ENCODE measurements at places on chromosomes 3 and 15.

DNA sequence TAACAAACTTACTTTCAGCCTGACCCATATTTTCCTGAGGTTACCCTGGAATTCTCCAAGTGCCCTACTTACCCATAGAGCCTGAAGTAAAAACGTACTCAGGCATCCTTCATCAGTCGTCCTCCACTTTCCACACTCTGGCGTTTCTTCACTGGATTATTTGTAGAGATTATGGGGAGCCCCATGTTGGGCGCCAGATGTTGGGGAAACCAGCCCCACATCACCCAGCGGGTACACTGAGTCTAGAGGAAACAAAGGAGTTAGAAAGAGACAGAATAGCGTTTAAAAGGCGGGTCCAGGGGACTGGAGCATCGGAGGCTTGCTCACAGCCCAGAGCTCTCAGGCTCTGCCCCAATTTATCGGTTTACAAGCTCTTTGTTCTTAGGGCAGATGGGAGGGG, 9.7 kb upstream of the SLC28A2 start:
- DNase-seq = no peak

DNA sequence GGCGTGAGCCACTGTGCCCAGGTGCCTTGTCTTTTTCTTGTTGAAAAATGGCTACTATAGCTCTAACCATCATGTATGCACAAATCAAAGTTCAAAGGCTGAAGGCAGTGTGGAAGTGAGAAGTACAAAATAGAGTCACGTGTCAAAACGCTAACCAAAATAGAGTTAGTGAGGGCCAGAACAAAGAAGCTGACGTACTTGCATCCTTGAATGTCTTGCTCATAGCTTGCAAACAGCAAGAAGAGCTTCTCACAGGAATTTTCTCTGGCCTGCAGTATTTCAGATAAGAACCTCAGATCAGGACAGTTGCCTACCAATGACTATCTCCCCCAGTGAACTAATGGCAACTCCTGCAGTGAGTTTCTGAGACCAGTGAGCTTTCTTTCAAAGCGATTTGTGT, 713.5 kb downstream of the GRM7 start:
- no peak for DNase-seq

DNA sequence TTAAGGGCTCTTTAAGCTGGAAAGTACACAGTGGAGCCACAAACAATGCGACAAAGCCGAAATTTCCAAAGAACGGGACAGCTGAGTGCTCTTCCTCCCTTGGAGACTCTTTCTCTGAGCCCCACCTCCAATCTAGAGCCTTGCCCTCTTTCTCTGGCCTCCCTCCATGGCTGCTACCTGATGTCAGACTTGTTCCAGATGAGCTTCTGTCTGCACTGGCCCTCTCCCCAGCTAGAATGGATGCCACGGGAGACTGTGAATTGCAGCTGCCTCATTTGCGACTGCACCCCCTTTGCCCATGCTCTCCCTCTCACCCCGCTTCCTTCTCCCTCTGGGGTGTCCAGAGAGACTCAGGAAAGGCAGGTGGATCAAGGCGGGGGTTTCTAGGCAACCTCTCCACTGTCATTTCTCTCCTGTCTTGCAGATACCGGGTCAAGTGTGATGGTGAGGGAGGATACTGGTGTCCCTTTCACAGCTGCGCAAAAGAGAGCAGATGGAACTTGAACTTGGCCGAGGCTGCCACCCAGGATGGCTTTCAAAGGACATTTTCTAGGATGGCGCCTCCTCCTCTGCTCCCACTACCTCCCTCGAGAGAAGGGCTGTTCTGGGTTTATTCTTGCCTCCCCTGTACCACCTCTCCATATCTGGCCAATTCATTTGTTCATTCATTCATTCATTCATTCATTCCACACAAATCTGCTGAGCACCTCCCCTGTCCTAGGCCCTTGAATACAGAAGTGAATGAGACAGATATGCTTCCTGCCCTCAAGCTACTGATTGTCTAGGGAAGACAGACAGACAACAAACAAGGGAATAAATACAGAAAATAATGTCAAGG, 12.8 kb downstream of the ATP2B2 start:
- DNase-seq = no peak

DNA sequence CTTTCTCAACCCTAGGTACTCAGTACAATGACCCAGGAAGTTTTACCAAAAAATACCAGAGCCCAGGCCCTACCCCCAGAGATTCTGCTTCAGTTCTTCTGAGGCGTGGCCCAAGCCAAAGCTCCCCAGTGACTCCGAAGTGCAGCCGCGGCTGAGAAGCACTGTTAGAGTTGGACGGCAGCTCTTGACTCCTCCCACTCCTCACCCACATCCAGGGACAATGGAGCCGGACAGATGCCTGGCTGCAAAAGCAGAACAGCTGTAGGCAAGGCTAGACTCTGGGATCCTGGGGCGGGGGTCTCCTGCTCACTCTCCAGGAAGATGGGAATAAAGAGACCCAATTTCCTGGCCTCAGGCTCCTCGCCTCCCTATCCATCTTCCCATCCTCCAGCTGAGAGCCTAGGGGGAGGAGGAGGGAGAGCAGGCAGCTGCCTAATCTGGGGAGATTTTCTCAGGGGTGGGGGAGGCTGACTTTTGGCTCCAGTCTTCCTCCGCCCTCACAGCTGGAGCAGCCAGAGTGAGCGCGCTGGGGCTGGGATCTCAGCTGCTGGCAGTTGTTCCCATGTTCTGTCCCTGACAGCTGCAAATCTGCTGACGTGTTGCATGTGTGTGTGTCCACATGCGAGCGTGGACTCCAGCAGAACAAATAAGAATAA, 223.8 kb downstream of the OPA1 start:
- DNase-seq = no peak

- DNase-seq = no peak
Observed at GRCh38 chr15:29534378-29534777, 264.8 kb upstream of the NSMCE3 start.

DNA sequence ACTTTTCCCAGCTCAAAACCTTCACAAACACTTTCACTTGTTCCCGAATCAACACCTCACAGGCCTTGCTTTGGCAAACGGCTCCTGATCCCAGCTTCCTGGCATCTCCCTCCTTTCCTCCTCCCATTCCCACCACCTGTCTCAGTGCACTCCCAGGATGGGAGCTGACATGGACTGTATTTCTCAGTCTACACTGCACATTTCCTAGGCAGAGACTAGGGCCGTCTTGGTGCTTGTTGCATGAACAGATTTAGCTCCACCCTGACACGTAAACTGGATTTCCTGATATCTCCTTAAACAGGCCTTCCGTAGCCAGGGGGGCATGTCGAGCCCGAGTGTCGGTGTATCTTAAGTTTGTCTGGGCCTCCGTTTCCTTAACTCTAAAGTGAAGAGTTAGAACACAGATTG, 790 bp upstream of the WHAMM start:
- DNase-seq = no peak

GRCh38 chr3:113829576-113830354, 8.8 kb upstream of the GRAMD1C start:
- DNase-seq = no peak

DNA sequence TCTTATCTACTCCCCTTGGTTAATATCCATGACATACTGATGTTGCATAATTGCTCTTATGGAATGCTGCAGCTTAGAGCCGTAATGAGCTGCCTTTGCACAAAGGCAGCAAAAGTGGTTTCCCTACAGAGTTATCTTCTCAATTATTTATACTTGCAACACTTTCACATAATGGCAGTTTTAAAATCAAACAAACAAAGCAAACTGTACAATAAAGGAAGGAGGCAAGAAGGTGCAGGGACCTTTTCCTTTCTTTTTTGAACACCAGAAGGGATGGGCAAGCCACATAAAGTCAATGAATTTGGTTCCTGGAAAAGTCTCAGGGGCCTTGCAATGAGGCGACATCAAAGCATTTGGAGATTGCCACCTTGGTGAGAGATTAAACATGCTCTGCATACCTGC, 188.0 kb downstream of the MEIS2 start:
- no peak for DNase-seq

DNA sequence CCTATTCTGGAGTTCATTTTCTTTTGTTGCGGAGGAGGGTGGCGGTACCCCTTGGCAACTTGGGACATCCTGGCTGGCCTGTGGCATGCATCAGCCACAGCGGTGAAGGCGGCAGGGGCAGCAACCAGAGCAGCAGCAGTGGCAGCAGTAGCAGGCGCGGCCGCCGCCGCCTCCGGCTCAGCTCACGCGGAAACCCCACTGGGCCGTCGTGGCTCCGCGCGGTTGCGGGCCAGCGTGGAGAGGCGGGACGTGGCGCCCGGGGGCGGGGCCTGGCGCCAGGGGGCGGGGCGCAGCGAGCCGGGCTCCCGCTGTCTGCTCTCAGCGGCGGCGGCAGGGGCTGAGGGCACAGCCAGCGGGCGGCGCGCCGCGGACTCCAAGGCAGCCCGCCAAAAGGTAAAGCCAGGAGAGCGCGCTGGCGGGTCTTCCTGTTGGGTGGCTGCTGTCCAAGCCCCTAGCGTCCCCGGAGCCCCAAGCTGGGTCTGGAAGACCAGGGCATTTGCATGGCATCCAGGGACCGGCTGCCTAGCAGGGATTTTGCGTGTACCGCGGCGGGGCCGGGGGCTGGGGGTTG, 334.4 kb upstream of the THRB start:
- DNase-seq = no peak

DNA sequence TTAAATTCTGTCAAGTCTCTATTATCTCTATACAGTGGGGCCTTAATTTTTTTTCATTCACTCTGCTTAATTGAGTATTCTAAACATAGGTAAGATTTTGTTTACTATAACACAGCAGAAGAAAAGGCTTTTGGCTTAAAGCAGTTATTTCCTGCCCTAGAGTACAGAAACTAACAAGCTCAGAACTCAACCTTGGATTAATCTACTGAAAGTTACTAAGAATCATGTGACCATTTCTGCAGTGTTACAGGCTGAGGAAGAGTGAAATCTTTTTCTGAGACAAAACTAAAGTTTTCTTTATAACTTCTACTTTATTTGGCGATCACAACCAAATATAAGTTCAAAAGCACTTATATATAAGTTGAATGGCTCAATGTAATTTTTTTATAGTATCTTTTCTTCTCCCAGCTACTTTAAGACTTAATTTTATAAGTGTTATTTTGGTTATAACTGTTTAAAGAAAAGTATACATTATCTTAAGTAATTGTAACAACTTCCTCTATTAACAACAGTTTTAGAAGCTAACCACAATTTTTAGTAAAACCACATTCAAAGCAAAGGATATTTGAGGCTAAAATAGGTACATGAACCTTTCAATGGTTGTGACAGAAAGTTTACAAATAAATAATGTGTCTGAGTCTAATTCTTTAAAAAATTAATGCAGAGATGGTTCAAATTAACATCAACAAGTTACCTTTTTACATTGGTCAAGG, 240.6 kb upstream of the NAALADL2 start:
- peak; percentile 24 for DNase-seq

DNA sequence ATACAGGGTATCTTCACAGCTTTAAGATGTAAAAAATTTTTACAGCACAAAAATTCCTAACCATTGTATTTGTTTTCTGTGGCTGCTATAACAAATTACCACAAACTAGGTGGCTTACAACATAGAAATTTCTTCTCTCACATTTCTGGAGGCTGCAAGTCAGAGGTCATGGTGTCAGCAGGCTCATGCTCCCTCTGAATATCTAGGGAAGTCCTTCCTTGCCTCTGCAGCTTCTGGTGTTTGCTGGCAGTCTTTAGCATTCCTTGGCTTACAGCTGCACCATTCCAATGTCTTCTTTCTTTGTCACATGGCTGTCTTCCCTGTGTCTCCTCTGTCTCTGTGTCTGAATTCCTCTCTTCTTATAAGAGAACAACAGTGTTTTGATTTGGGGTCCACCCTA, 310.2 kb upstream of the SUCLG2 start:
- DNase-seq = no peak

- DNase-seq = no peak
Observed at GRCh38 chr3:37309921-37310665, 135.7 kb upstream of the LRRFIP2 start.

- DNase-seq = no peak
Observed at GRCh38 chr3:126391631-126392030, 3.1 kb upstream of the CFAP100 start.

DNA sequence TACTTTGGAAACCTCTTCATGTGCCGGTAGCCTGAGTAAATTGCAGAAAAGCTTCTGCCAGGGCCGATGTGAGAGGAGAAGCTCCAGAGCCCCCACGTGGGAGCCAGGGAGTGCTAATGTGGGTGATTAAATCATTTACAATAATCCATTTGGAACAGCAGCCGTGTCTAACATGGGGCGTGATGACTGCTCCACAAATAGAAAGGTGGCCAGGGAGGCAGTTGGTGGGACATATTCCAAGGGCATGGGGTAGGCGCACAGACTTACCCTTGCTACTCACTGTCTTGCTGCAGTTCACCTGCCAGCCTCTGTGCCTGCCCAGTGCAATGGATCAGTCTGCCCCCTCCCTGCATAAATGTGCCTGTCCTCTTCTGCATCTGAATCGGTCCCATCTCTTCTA, 39.3 kb upstream of the INSYN1 start:
- DNase-seq = no peak

DNA sequence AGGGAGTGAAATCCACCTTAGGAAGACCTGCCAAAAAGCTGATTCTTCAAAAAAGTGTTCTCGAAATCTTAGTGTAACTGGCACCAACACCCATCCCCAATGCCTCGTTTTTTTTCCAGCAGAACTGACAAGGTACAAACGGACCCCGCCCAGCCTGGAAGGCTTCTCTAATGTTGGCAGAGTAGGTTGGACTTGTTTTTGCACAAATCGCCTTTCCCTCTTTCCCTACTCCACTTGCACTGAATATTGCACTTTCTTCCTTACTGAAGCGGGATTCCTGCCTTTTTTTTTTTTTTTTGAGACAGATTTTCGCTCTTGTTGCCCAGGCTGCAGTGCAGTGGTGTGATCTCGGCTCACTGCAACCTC, 544 bp upstream of the TIMMDC1 start:
- DNase-seq = no peak

GRCh38 chr15:68783226-68784058, 37.3 kb downstream of the ANP32A start:
- DNase-seq = peak; percentile 42

- no peak for DNase-seq
Observed at GRCh38 chr3:12499474-12499873, 15.2 kb downstream of the TSEN2 start.

DNA sequence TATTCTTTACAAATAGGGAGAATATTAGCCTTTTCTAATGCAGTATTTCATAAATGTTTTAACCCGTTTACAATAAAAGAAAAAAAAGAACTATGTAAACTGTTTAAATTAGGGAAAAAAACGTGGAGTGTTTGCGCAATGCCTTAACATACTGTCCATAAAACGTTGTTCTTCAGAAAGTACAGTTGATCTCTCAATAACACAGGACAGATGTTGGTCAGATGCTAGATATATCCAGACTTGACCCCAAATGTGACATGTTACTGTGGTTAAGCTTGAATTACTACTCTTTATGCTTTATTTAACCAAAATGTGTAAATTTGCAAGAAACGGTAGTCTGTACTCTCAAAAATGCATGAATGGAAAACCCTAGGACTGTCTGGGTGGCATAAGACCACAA, 110.3 kb downstream of the PLOD2 start:
- DNase-seq = no peak

DNA sequence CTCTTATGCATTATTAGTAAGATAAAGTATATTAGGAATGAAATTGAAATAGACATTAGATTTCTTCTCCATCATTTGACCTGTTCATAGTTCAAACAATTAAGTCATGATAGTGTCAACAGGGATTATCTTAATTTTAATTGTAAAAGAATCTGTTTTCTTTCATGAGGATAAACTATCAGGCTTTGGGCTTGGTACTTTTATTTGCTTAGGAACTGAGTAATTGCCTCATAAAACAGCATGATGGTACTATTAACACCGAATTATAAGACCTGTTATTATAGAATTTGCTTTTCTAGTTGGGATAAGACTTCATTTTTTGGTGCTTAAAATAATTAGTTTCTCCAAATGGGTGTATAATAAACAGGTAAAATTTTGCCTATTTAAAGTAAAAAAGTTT, 71.8 kb downstream of the FNDC3B start:
- no peak for DNase-seq

Data from Kasumi-1 (cell line).